Mesothelial cell of epicardium (in vitro differentiated cells): ENCODE measurements at places on chromosomes 7 and 10.

DNA sequence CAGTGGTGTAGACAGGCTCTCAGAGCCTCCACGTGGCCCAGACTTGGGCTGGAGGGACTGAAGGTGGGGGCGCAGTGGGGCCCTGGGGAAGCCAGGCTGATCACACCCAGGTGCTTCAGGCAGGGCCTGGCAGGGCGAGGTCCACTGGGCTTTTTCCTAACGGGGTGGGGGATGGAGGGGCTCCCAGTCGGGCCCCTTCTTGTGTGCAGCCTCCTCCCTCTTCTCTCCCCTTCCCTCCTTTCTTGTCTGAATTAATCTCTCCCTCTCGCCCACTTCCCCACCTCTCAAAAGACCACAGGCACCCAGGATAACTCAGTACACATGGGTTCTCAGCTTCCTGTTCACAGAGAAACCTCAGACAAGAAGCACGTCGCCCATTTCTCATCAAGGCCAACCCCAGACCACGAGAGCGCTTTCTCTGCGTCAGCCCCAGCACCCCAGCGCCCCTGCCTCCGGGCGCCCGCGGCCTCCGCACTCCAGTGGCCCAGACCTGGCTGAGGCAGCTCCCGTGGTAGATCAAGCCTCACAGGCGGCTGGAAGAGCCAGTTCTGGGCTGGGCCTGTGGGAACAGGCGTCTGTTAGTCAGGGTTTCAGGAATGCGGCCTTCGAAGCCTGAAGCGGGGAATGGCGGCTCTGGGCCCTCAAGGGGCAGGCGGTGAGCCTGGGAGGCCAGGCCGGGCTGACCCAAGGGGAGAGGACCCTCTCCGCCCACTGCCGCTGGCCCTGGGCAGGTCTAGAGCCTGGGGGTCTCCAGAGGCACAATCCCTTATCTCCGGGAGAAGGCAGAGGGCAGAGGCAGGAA, 50.6 kb downstream of the PWWP2B start:
- no peak for DNase-seq

GRCh38 chr7:134246761-134247160, 70.0 kb downstream of the SLC35B4 start:
- no peak for DNase-seq

DNA sequence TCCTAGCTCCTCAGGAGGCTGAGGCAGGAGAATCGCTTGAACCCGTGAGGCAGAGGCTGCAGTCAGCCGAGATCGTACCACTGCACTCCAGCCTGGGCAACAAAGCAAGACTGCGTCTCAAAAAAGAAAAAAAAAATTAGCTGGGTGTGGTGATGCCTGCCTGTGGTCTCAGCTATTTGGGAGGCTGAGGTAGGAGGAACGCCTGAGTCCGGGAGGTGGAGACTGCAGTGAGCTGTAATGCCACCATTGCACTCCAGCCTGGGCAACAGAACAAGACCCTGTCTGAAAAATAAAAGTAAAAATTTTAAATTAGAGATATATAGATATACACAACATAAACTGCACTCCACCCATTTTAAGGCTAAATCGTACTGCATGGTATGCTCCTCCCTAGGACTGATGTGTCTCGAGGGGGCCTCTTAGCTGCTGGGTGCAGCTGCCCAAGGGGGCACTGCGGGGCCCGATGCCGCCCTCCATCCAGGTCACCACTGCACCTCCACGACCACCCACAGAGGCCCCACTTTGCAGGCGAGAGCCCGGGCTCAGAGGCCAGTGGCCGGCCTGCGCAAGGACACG, 40.9 kb upstream of the FOXK1 start:
- DNase-seq: no peak

DNA sequence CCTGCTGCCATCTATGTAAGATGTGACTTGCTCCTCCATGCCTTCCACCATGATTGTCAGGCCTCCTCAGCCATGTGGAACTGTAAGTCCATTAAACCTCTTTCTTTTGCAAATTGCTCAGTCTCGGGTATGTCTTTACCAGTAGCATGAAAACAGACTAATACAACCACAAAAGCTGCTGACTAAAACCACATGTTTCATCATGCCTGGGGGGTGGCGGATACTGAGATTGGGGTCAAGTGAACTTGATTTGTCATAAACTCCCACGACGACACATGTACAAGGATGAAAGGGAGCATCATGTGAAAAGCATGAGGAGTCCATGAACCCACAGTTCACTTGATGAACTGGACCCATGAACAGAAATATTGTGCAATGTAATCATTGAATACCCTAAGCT, 134.9 kb upstream of the ANK3 start:
- no peak for DNase-seq

GRCh38 chr10:104417637-104418292, 64.1 kb downstream of the CFAP58 start:
- no peak for DNase-seq

DNA sequence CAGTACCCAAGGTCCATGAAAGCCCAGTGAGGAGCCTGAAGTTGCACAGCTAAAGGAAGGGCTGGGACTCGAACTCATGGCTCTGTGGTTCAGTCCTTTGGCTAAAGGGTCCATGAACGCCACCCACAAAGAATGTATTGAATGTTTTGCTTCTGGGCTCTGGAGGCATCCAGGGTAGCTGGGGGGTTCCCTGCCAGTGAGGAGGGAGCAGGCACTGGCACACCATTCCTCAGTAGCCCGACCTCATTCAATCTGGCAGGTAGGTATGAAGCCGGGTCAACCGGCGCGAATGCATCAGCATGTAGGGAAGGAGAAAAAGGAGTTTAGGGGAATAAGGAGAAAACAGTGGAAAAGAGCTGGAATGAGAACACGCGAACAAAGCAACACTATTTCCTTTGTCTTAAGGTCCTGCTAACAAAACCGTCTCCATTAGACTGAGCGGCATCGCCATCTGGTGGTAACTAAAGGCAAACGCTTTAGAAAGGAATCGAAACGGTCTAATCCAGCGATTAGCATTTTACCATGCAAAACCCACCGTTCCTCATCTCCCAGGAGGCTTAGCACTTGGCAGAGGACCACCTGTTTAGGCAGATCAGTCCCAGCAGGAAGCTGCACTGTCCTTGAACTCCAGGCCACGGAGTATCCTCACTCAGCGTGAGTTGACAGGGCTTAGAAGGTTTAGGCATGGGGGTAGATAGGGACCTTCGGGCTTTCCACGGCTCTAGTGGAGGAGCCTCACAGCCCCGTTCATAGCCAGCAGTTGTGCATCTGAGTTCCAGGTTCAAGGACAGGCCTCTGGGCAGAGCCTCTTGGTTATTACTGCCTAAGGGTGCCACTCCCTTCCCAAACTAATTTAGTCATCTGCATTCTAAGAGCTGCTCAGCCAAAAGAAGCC, 122.8 kb downstream of the UBE2H start:
- peak; percentile 37 for DNase-seq

GRCh38 chr10:129814681-129815646, 149.1 kb downstream of the EBF3 start:
- no peak for DNase-seq

- no peak for DNase-seq
These were observed 80.8 kb downstream of the ATRNL1 start for GRCh38 chr10:115173915-115174443.

- DNase-seq: no peak
These were observed 22.0 kb upstream of the OCM2 start for GRCh38 chr7:98011996-98012395.

DNA sequence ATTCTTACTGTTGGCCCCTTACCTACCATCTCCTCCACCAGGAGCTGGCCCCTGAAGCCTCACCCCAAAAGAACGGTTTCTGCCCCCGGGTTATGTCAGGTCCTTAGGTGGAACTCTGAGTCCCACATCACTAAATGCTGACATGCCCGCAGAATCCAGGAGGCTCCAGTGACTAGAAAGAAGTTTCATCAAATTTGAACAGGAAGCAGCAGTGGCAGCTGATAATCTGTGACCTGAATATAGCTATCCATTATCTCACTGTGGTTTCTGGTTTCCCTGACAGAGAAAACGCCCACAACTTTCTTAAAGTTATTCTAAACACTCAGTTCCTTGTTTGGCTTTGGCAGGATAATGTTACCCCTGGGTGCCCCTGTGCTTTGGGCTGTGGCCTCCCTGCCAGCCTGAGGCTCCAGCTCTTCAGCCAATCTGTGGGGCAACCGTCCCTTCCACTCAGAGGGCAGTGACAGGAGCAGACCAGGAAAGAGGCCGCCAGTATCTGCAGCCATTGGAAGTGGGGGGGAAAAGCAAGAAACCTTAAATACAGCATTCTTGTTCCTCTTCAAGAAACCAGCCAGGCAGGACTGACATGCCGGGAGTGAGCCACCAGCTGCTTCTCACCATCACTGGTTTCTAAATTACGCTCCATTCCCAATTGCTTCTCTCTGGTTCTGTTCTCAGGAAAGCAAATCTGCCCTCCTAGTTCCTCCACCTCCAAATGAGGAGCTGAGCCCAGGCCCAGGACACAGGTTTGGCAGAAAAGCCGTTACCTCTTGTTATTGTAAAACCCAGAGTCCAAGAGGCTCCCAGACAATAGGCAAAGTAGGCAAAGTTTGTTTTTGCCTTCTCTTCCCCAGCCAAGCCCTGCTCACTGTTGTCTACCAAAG, 41.2 kb upstream of the VCL start:
- DNase-seq: no peak

- DNase-seq: no peak
These were observed 65.2 kb downstream of the BMPER start for GRCh38 chr7:33970536-33970935.
